ENCODE measurements at places on chromosomes 4 and X.

DNA sequence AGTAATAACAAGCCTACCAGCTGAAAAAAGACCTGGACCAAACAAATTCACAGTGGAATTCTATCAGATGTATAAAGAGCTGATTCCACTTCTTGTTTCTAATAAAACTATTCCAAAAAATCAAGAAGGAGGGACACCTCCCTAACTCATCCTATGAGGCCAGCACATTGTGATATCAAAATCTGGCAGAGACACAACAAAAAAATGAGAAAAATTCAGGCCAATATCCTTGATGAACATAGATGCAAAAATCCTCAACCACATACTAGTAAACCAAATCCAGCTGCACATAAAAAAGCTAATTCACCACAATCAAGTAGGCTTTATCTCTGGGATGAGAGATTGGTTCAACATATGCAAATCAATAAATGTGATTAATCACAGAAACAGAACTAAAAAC, 147.9 kb upstream of the NEIL3 start:
- no peak for DNase-seq

DNA sequence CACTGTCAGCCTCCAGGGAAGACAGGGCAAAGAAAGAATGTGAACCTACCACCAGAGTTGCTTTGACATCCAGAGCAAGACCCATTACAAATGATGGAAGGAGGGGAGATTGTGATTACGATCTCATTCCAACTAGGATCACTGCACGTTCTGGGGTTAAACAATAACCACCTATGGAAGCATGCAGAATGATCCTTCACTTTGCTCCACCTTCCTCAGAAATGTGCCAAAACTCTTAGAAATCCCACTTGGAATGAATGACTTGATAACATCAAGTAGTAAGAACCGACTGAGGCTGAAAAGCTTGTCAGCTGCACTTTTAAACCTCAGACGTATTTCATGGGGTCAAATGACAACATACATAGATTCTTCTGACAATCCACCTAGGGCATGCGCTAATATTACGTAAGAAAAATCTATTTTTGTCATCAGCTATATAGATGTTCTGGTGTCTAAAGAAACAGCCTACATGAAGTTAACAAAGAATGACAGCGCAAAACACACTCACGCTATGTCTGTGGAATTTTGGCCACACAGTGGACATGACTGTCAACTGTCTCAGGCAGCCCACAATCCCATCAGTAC, 3.5 kb upstream of the STS start:
- peak; percentile 53 for DNase-seq

DNA sequence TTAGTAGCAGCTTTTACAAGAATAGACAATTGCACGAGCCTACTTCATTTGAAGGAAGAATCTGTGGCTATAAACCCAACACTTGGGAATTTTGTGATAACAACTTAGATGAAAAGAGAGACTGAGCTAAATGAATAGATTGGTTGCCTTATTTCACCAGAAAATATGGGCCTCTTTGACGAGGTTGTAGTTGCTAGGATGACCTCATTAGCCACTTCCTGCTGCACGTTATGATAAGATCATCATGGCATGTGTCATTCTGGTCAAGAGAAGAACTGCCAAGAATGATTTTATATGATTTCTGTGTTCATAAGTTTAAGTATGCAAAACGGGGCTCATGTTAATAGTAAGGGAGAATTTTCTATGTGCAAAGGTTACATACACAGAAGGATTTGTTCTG, 321.9 kb upstream of the GIMD1 start:
- peak; percentile 80 for DNase-seq

DNA sequence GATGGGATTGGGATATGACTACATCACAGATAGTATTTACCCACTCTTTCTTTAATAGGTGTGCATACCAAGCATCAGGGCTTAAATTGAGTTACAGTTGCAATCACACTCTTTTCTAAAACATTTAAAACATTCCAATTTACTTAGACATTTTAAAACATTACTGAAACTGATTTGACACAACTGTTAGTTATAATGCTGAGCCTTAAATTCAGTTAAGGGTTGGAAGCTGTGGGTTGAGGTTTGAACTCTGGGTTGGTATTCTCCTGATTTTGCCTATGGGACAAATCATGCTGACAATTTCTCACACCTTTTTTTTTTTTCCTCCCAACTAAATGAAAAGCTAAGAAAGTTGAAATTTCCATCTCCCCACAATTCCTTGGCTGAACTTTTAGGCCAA, 16.3 kb downstream of the SLIT2 start:
- no peak for DNase-seq

DNA sequence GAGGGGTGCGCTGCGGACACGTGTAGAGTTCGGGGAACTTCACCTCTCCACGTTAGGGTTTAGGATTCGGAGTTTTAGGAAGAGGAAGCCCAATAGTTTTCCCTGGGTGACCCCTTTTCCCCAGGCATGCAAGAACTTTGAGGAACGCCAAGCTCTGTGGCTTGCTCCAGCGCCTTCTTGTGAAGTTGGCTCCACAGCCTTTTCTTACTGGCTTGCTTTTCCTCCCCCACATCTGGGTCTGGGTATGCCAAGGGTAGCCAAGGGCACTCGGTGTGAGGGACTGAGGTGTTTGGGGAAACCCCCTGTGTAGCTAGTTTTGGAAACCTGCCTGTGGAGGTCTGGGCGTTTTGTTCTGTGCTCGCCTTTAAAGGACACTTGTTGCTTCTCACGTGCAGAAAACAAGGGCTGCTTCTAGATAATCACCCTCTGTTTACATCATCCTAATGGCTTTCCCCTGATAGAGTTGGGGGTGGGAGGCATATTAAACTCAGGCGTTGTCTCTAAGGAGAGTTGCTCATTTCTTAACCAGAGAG, 746 bp downstream of the EDNRA start:
- no peak for DNase-seq

DNA sequence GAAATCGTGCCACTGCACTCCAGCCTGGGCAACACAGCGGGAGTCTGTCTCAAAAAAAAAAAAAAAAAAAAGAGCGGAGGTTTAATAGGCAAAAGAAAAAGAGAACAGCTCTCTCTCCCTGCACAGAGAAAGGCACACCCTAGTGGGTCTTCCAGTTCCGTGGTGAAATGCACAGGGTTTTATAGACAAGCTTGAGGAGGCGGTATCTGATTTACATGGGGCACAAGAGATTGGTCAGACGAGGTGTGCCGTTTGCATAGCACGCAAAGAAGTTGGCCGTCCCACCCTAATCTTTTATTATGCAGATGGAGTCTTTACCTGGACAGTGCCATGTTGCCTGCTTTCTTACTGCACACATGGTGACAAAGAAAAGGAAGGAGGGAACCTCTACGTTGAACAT, 33.5 kb upstream of the REST start:
- no peak for DNase-seq

DNA sequence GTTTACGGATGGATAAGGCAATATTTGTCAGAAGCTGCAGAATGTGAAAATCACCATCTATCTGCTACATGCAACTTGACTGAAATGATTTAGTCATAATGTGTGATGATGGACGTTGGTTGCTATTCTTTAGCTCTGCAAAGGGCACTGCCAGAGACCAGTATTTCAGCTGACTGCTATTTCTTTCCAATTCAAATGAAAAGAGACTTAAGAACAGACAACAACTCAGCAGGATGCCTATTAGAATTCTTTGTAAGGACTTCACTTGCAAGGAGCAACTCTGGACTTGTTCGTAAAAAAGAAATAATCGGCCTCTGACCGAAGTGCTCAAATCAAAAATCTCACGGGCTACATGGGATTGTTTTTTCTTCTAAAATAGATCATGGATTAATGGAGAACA, 262.7 kb downstream of the DHX15 start:
- no peak for DNase-seq

- no peak for DNase-seq
These were observed 323.6 kb upstream of the DIPK2B start for GRCh38 chrX:45524296-45524695.

- DNase-seq, result no peak
These were observed 21.4 kb downstream of the USO1 start for GRCh38 chr4:75745721-75746199.

DNA sequence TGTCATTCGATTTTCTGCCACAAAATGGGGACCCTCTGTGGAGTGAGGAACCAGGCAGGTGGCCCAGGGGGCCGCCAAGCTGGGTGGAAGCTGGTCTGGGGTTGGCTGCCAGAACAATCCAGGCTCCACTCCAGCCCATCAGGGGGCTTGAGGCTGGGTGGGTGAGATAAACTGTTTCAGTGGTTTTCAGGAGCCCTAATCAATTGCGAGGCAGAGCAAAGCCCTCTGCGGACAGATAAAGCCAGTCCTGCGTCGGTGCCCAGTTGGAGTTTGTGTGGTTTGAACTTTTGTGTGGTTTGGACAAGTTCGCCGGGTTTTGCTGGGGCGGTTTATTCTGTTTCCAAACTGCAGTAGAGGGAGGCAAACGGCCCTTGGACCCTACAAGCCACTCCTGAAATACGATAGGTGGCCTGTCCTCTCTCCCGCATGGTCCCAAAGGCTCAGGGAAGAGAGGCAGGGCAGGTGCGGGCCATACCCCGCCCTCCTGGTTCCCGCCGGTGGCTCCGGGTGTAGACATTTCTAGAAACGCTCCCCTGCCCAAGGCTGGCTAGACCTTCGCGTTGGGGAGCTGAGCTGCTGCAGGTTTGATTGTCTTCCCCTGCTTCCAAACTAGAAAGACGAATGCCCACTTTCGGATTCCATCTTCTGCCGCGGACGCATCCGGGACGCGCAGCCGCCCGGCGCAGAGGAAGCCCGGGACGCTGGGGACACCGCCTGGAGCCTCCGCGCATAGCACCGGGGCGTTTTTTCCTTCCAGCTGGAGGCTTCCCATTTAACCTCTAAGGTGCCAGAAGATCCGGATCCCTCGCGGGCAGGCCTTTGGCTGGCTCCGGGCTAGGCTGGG, 169.0 kb upstream of the BCOR start:
- peak; percentile 42 for DNase-seq

GRCh38 chr4:17447056-17447455, 64.8 kb downstream of the QDPR start:
- DNase-seq, result no peak

GRCh38 chrX:20066968-20067708, 49.6 kb downstream of the MAP7D2 start:
- DNase-seq, result no peak

DNA sequence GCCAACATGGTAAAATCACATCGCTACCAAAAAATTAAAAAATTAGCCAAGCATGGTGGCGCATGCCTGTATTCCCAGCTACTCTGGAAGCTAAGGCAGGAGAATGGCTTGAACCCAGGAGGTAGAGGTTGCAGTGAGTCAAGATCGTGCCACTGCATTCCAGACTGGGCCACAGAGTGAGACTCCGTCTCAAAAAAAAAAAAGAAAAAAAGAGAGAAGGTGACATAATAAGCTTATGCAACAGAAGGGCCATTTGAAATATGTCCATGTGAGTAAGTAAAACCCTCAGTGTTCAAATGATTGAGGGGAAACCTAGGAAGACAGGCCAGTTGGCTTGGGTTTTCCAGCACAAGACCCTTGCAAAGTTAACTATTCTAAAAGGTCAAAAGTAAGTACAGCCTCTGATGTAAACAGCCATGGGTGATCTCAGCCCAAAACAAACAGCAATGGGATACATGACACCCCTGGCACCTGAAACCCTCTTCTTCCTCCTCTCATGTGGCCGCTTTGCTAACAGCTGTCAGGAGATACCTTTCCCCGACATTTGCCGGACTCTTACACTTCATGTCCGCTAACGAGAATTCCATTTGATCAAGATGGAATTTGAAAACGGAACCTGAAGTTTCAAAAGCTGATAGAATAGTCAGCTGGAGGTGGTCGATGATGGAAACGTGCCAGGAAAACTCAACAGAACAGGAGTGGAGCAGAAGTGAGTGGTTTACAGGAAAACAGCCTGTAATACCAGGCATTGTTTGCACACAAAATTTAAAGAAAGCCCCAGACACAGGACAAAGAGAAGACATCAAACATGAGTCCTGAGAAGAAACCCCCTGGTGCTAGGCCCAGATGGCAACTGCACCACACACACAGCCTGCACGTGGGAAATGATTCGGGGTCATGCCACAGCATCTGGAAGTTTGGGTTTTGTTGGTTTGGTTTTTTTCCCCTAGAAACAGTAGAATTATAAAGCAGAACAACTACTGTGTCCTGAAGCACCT, 93.0 kb upstream of the STS start:
- no peak for DNase-seq

DNA sequence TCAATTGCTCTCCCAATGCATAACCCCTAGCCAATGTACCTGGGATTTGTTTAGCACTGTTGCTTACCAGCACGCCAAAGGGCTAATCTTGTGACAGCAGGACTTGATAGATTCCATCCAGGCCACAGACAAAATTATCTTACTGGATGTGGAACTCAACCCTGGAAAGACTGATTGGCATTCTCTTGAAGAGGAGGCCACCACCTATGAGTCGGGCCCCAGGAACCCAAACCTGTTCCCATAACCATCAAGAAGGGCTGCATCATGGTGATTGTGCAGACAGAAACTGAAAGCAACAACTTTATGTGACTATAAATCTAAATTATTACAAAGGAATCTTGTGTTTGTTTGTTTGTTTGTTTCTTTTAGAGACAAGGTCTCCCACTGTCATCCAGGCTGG, 19.9 kb upstream of the TMEM255A start:
- no peak for DNase-seq

DNA sequence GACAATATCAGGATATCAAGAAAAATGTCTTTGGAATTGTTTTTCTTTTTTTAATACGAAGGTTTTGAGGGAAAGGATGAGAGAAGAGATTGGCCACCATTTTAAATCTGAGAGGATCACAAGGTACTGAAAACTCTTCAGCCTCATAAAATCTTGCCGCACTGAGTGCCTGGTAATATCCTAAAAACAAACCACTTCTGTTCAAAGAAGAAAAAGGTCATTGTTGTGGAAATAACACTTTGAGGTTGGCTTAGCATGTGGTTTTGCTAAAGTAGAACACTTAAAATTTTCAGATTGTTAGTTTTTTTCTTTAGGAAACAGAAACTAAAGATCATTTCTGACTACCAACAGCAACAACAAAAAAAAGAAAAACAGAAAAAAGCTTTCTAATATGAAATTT, 1.0 kb upstream of the CLDN22 start:
- no peak for DNase-seq

DNA sequence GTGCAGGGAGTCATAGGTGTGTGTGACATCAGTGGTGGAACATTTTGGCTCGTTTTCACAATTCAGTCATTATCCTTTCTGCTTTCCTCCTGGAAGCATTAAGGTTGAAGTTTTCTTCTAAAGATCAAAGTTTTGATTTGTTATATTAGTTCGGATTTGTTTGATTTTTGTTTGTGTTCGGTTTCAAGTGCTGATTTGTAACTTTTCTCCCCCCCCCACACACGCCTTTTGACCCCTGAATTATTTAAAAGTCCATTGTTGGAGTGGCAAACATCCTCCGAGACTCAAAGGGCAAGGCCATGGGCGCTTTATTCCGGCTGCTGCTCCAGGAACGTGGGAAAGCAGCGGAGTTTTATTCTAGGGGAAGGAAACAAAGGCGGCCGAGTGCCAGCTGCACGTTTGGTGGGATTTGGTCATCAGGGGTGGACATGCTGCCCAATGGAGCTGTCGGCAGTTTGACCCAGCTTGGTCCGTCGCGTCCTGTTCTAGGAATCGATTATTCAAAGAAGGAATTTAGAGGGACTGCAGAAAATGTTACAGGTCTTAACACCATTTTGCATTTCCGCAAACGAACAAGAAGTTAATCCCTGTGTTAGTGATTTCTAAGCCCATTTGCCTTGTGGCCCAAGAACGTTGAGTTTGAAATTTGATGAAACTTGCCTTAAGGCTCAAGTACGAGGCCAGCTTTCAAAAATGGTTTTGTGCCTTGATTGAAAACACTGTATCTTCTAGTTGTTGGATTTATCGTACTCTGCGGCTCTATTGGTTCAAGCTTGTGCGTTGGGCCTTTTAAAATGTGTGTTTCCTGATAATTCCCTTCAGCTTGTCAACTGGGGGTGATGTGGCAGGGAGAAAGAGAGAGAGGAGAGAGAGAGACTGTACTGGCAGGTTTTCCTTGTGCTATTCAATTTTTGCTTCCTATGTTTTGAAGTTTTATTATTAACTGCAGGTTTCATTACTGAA, 565 bp upstream of the ZNF41 start:
- DNase-seq, result no peak

Measured in MV-4-11 (cell line).